Kidney (tissue), 22 donors: ENCODE measurements at places on chromosomes 2 and 18. TPM values are rescaled to one million over a fixed set of nuclear protein-coding genes. Genes with fewer than 3 reads are reported as not detected.

Gene MLPH
- 4.6 TPM for polyA plus RNA-seq

Gene FOXI3
- polyA plus RNA-seq, result not detected

Gene CDH19
- 0.37 TPM for polyA plus RNA-seq

Gene KCNIP3
- polyA plus RNA-seq, result 14.8 TPM

Gene ALLC
- polyA plus RNA-seq, result 1.3 TPM

Gene GRB14
- 71.3 TPM for polyA plus RNA-seq

Gene IL1F10
- not detected for polyA plus RNA-seq
